ENCODE measurements at places on chromosomes 5 and 9.

DNA sequence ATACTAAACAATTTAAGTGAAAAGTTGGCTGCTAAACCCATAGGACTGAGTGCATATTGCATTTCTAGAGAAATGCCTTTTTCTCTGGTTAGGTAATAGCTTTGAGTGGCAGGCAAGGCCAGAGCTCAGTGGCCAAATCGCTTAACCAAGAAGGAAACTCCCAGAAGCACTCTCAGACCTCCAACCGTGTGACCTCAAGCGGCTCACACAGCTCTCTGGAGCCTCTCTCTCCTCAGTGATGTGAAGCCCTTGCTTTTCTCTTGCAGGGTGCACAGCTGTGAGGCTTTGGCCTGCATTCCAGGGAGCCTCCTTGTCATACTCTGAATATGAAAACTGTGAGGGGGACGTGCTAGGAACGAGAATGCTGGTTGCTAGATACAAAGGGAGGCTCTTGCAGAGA lies 106.7 kb downstream of the INSYN2B start:
- no peak for DNase-seq

- DNase-seq = no peak
These were observed 23.0 kb downstream of the EPB41L4B start for GRCh38 chr9:109297899-109298298.

GRCh38 chr5:9160747-9161146 lies 385.1 kb downstream of the SEMA5A start:
- DNase-seq = no peak

GRCh38 chr9:21286659-21287058 lies 18.5 kb downstream of the IFNA5 start:
- no peak for DNase-seq

GRCh38 chr9:107721705-107722245 lies 232.2 kb upstream of the KLF4 start:
- no peak for DNase-seq

DNA sequence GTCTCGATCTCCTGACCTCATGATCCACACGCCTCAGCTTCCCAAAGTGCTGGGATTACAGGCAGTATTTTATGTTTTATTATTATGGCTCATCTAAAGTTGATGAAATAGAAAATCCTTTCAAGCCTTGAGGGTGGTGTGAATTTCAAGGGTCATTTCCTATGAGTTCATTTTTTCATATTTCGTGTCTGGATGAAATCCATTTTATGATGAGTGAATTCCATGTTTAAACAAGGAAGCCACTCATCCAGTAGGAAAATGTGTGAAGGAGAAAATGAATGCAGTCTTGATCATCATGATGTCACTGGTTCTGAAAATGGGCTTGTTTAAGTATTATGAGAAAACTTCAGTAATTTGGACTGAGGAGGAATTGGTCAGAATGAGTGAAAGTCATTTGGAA lies 74.6 kb upstream of the ZSWIM6 start:
- DNase-seq = no peak

DNA sequence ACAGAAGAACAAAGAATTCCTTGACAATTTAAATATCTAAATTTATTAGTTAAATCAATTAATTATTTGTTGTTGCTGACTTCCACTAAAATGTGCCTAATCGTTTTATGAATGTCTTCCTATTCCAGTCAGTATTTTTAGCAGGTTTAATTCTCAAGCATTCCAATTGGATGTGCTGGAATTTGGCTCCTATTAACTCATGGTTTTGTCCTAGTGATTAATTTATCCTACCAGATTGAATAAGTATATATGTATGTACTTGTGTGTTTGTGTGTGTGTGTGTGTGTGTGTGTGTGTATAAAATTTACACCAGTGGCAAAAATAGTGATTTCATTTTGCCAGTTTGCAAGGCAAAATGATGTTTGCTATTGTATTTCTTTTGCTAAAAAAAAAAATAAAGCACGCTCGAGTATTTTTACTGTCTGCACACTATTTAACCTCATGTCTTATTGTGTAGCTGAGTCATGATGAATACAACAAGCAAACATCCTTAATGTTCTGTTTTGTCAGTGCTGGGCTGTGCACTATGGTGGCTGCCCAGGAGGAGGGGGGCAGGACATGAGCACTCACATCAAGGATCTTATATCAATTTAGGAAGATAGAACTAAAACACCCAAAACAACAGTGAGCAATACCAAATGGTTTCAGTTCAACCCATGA lies 375.5 kb downstream of the PDE4D start:
- DNase-seq = no peak

- no peak for DNase-seq
These were observed 130.8 kb upstream of the MAN2A1 start for GRCh38 chr5:109558952-109559351.

GRCh38 chr9:32832346-32832745 lies 49.0 kb downstream of the TMEM215 start:
- no peak for DNase-seq

DNA sequence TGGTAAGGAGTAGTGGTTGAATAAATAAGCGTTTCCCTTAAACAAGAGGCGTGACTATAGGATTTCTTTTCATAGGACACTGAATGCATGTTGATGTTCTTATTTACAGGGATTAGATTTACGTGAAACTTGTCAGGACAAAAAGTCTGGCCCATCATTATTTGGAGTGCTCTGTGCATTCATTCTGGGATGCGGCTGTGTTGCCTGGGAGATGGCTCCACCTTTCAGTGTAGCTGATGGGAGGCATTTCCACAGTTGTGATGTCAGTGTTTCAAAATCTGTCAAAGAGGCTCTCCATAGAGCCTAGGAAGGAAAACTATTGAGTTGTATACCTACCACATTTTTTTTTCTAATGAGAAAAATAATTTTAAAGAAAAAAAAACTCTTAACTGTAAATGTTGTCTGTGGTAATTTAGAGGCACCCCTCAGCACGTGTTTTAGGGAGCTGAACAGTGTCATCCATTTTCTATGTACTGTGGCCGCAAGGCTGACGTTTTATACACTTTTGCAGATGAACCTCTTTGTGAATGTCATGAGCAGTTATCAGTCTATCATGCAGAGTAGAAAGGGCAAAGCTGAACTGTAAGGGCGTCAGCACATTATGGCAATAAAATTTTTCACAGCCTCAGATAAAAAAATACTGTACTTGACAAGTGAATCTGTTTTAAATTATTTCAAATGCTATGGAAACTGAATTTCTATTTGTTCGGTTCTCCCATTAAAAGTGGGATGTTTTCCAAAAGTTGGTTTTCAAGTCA lies 202.7 kb downstream of the PBX3 start:
- DNase-seq = no peak

DNA sequence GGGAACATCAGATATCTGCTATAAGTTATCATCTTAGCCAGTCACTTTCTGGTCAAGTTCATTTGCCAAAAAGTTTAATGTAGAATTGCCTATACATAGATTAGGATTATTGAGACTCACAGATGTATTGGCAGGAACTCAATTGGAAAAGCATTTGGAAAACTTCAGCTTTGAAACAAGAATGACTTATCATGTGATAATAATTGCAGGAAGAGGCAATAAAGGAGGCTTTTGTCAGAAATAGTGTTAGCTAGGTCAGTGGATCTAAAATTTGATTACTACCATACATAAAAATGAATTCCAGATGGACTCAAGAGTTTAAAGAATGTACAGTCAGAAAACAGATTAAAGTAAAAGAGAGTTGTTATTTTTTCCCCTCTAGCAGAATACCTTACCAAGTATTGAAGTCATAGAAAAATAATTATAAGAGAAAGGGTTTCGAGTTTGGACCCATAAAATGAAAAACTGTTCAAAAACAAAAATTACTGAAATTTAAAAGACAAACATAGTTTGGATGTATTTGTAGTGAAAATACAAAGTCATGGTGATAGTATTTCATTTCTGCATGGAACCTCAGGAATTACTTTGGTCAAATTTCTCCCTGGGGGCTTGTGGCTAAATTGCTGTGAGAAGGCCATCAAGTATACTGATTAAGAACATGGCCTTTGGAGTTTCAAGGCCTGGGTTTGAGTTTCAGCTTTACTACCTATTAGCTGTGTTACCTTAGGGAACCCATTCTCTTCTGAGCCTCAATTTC lies 159.9 kb downstream of the TMEM38B start:
- no peak for DNase-seq

GRCh38 chr5:175740014-175740413 lies 82.1 kb downstream of the HRH2 start:
- no peak for DNase-seq

- DNase-seq = no peak
These were observed 45.2 kb downstream of the YIPF5 start for GRCh38 chr5:144125163-144125726.

GRCh38 chr9:2764353-2764752 lies 47.0 kb downstream of the KCNV2 start:
- peak; percentile 9 for DNase-seq

DNA sequence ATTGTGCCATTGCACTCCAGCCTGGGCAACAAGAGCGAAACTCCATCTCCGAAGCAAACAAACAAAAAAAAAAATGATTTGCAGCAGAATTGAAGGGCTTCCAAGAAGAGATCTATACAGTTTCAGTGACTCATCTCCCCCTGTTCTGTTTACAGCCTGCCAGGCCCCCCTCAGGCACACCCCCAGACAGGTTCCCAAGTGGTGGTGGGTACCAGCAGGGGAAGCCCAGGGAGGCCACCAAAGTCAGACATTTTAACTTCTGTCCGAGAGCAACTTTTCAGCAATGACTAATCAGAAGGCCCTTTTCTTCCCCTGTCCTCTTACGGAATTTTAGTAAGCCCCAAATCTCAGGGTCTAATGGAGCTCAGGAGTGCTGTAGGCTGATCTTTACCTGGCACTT lies 98.7 kb downstream of the PAX5 start:
- no peak for DNase-seq

- DNase-seq = no peak
These were observed 491.4 kb downstream of the LRRC70 start for GRCh38 chr5:63070001-63070400.

- DNase-seq = no peak
These were observed 441.9 kb upstream of the PIK3R1 start for GRCh38 chr5:67773411-67774266.

GRCh38 chr5:66306105-66306843 lies 162.2 kb downstream of the SREK1 start:
- DNase-seq = no peak

- no peak for DNase-seq
These were observed 7.0 kb downstream of the LNPEP start for GRCh38 chr5:96942911-96943310.

DNA sequence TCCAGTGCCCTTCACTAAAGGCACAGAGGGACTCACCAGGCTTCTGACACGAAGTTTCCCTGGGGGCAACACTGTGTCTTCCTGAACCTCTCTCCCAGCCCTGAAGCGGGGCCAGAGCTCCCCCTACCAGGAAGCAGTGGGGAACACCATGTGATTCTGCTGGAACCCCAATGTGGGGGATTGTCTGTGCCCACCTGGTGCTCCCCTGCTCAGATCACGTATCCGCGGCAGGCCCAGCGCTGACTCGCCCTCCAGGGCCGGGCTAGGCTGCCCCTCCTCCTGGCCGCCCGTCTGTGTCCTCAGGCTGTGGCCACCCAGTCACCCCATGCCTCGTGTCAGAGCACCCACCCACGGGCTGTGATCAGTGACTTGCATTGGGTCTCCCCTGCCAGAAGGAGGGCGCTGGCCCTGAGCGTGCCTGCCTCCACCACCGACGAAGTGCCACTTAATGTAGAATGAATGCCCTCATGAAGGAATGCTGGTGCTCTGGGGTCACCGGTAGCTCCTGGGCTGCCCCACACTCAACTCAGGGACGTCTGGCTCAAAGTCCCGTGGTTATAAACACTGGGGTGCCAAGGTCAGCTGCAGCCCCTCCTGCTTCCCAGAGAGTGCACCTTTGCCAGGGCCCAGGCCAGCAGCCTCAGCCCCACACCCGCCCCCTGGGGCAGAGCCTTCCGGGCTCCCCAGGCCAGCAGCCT lies 22.1 kb downstream of the SARDH start:
- no peak for DNase-seq

GRCh38 chr9:32378496-32378895 lies 5.9 kb upstream of the ACO1 start:
- no peak for DNase-seq

- no peak for DNase-seq
These were observed 280.2 kb downstream of the SEMA5A start for GRCh38 chr5:9265441-9266287.

DNA sequence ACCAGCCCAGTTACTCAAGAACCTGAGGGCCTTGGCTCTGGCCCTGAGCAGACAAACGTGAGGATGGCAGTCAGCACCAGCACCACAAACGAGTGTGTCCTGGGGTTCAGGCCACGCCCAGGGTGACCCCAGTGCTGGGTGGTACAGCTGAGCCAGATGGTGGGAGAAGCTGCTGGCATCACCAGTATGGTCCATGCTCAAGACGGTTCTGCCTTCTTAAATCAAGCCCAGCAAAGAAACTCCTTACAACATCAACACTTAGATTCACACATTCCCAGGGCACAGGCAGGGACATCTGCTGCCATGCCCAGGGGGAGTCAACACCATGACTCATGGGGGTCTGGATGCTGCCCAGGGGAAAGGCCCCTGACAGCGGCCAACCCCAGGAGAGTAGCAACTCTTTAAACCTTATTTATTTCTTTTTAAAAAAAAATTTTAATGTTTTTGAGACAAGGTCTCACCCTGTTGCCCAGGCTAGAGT lies 31.3 kb downstream of the IPPK start:
- no peak for DNase-seq

DNA sequence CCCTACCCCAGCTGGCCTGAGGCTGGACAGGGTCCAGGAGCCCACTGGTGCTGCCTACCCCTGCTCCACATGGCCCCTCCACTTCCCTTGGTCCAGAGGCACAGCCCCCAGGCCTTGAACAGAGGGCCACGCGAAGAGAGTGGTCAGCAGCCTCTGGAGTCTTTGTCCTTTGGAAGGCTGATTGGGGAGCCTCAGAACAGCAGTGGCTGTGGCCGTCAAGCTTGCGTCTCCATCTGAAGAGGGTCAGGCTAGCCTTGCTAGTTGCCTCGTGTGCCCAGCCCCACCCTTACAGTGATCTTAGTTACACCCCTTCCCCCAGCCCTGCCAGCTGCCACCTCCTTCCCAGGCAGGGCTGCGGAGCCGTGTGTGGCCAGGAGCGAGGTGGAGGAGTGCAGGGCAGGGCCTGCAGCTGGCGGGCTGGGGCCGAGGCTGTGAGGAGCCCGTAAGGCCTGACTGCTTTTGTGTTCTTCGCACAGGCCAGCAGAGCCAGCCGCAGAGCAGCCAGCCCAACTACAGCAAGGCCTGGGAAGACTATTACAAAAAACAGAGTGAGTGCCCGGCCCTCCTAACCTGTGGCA lies 30.1 kb upstream of the PRDM12 start:
- no peak for DNase-seq

GRCh38 chr5:138224712-138225111 lies 11.6 kb upstream of the CDC23 start:
- DNase-seq = no peak

DNA sequence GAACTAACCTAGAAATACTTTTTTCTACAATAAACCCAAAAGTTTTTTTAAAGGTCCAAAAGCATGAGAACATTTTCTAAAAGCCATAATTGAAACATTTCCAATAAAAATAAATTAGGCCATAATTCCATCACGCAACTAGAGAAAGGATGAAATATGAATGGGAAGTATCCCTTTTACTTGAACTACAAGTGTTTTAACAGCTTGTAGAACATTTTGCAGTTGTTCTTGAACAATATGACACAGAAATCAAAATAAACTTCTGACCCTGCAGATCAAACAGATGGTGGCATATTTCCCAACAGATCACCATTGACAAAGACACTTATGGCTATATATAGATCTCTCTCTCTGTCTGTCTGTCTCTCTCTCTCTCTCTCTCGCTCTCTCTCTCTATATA lies 624.4 kb downstream of the PSAT1 start:
- DNase-seq = no peak

All from stimulated activated CD8-positive, alpha-beta memory T cell treated with anti-CD3 and anti-CD28 coated beads, Interleukin-15, amount 100 ng/mL, for 48 hours (primary cell).